ENCODE measurements at places on chromosomes 3 and 15. TPM values are rescaled to one million over a fixed set of nuclear protein-coding genes. Genes with fewer than 3 reads are reported as not detected.

SEMA3G gene
- total RNA-seq: 0.54 TPM

CLEC3B gene
- 12.9 TPM for total RNA-seq

SNTN gene
- total RNA-seq: not detected

SERPINI2 gene
- total RNA-seq: 1.6 TPM

PLA2G4F gene
- not detected for total RNA-seq

FOXB1 gene
- total RNA-seq: not detected

MESP1 gene
- total RNA-seq: 1.3 TPM

GRAMD1C gene
- total RNA-seq: 2.4 TPM

DNA sequence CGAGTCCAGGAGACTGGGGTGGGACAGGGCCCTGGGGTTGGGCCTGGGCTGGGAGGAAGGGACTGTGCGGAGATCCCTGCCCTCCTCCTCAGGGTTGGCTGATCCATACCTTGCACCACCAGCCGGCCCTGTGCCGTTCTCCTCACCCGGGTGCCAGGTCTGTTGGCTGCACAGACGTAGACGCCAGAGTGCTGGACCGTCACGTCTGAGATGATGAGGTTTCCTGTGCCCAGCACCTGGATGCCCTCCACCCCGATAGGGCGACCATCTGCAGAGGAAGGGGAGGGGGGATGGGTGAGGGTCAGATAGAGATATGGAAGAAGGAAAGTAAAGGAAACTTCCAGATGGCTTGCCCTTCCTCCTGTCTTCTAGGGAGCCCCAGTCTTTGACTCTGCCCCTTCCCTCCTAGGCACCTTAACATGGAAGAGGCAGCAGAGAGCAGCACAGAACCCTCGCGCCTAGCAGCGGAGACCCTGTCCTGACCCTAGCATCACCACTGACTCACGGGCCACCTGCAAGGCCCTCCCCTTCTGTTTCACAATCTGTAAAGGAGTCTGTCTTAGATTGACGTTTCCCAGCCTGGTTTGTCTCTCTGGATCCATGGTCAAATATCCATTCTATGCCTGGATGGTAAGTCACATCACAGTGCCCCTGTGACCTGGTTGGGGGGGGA, 28.8 kb downstream of the RNU5B-1 start:
- no peak for DNase-seq

DNA sequence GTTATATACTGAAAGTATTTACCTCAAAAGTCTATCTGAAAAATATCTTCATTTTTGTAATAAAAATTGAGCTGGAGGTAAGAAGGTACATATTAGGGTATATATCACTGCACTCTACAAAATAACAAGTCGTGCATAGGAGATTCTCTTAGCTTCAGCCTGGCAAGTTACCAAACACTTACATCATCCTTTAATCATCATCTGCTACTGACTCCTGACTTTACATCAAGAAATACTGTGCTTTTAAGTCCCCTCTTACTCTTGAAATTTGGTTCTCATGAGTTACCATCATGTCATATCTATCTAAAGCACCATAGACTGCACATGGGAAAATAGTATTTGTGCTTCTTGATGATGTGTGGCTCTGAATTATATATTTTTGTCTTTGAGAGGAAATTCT, 50.8 kb downstream of the LYSMD4 start:
- DNase-seq: no peak

DNA sequence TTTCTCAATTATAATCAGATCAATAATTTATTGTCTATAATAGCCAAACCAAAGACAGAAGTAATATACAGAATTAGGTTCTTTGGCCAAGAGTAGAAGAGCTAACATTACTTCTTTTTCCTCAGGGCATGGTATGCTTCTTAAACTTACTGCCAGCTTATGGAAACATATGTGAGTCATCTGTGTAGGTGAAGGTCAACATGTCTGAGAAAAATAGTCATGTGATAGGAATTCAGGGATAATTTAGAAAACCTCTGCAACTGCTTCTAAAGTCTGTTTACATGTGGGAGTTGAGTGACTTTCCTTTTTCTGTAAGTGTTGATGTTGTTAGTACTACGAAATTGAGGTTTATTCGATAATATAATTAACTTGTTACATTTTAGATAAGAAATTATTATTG, 19.2 kb upstream of the MAP6D1 start:
- DNase-seq: no peak

DNA sequence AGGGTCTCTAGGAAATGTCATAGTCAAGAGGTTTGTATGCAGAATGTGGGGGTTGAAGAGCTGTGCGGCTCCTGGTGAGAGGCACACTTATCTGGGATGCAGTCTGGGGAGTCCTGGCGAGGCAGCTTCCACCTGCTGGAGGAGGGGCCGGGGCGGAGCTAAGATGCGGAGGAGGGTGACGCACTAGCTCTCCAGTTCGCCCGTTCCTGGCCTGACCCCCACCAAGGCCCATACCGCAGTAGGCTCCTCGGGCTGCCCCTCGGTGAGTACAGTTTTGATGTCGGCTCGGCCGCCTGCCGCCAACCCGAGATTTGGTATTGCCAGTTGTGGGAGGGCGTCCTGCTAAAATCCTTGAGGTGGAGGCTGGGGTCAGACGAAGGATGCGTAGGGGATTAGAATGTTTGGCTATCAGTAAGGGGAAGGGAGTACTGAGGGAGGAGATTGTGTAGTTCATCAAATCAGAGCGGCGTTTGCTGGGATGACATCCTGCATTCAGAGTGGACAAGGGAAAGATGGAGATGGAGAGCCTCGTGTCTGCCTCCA, at the start of gene SCG5:
SCG5 (plus strand) TSS at position 194 of the 543 bp plus-strand sequence. CDS start 1,883 bp downstream, outside the sequence.
- DNase-seq: no peak

DNA sequence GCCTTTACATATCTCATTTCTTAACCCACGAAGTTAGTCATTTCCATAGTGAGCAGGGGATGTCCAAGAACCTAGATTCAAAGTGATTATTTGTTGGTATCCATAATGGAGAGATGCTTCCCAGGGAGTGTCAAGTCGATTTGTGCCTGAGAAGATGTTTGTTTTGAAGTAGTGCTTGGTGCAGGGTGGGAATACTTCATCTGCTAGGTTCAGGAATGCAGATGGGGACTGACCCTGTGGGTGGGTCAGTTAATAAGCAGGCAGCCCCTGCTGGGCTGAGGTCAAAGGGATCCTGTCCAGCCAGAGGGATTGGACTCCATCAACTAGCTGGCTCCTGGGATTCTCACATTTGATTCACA, 44.1 kb upstream of the VILL start:
- no peak for DNase-seq

DNA sequence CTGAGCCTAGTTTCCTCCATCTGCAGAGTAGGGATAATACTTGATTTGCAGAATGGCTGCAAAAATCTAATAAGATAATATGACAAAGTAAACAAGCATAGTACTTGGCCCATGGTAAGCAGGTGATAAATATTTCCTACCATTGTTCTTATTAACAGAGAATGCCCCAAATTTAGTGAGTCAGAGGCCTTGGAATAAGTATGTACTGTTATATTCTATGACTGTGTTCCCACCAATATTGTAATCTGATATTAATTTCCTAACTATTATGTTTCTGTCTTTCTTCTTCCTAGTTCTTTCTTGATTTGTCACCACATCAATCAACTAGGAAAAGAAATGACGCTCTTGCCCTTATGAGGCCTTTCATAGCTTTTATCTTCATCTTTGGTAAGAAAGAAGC, 178.4 kb upstream of the SLC2A2 start:
- no peak for DNase-seq

GRCh38 chr3:72538070-72538745, 310.0 kb downstream of the SHQ1 start:
- peak; percentile 62 for DNase-seq

DNA sequence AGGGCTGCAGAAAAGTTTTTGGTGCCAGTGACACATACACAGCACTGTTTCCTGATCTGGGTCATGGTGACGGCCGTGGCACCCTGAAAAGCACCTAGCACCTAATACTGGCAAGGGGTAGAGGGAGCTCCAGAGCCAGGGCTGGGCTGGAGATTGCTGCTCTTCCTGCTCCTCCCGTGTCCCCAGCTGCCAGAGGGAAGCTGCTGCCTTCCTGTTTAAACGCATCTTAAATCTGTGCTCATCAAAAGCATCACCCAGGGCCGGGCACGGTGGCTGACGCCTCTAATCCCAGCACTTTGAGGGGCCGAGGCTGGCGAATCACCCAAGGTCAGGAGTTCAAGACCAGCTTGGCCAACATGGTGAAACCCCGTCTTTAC, 156.7 kb upstream of the MEF2A start:
- DNase-seq: peak; percentile 40

DNA sequence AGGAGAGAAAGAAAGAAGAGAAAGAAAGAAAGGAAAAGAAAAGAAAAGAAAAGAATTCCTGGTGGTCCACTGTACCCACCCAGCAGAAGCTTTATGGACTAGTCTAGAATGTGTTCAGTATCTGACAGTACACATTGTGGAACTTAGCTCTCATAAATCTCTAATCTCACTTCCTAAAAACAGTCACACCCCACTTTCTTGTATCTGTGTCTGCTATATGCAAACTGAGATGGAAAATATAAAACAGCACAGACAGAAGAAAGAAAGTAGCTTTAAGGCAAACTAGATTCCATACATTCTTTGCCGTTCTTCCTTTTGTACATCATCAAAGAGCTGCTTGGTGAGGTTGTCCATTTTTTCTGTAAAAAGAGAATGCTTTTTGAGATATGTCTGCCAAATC, 41.1 kb upstream of the GNB5 start:
- DNase-seq: peak; percentile 54

GRCh38 chr3:34783876-34784275, 855.4 kb upstream of the ARPP21 start:
- no peak for DNase-seq

- no peak for DNase-seq
These were observed 9.6 kb upstream of the MUSTN1 start for GRCh38 chr3:52844290-52844975.

DNA sequence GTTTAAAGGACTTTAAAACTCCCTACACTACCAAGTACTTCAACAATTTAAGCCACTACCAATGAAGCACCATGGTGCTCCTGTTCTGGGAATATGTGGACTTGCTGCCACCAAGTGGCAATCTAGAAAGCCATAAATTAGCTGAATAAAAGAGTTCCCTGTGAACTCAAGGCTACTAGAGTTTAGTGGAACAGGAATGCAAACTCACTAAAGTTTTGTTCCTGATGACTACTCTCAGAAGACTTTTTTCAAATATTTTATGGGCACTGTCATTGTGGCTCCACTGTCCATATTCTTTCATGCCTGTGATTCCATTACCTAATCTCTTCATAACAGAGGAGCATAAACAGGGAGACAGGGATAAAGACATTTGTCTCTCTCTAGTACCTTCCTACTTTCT, 63.9 kb downstream of the TMCC1 start:
- DNase-seq: peak; percentile 70

DNA sequence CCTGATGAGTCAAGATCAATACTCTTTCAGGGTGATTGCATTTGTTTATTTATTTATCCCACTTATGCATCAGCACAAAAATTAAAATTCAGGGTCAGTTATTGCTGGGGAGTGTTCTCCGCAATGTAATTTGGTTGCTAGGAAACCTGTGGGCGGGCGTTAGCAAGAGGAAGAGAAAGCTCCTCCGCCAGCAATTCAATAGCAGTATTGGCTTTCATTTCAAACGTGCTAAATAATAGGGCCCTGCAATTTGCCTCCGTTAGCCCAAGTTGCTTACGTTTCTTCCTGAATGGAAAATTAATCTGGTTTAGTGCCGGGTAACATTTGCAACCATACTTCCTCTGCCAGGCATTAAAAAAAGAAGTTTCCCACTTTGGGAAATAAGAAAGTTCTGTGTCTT, 35.5 kb upstream of the PLCL2 start:
- DNase-seq: peak; percentile 64

GRCh38 chr3:66372681-66373350, 128.0 kb downstream of the LRIG1 start:
- DNase-seq: no peak

DNA sequence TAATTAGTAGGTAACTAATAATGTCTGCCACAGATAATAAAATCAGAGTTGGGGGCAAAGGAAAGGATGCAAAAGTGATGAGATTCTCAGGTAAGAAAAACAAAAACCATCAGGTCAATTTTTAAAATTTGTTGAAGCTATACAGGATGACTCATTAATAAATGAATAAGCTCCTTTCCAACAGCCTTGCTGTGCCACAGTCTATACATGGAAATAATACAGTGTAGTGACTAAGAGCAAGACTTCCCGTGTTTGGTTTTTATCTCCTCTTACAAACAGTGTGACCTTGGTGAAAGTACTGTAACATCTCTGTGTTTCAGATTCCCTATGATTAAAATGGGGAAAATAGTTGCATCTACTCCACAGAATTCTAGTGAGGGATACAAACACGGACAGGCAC, 331.6 kb downstream of the PYDC2 start:
- no peak for DNase-seq

DNA sequence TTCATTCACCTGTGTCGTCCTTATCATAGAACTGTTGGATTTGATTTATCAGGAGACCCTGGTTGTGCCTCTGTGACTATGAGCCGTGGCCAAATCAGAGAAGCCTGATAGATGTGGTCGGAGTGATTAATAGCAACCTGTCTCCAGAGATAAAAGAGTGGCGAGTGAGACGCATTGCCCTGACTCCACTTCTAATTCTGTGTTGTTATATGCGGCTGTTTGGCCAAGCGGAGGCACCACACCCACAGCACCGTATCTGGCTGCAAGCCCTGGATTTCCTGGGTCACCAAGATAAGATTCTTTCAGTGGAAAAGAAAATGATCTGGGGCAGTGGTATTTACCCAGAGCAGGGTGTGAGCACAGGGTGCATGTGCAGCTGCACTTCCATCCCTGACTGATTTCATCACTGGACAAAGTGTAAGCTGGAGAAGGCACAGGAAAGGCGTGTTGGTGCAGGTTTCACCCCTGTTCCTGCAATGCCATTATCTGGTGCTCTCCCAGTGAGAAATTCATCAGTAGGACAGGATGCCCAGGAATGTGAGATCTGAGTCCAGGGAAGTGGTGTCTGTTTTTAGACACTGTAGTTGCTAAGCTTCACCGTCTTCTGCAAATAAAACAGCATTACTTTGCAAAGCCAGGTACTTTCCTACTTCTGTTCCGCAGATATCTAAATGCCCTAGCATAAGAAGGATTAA, 84.6 kb downstream of the CD47 start:
- peak; percentile 42 for DNase-seq

DNA sequence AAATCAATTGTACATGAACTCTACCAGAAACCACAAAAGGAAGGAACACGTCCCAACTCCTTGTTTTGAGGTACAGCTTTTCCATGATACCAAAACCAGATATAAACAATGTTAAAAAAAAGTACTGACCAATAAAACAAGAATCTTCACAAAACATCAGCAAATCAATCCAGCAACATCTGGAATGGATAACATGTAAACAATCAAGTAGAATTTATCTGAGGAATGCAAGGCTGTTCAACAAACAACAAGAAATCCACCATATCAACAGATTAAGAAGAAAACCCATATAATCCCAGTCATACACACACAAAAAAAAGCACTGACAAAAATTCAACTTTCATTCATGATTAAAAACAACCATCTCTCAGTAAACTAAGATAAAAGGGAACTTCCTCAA, 26.7 kb downstream of the TJP1 start:
- no peak for DNase-seq
